Skeletal muscle cell (primary cell): ENCODE measurements at places on chromosomes 5 and 9.

DNA sequence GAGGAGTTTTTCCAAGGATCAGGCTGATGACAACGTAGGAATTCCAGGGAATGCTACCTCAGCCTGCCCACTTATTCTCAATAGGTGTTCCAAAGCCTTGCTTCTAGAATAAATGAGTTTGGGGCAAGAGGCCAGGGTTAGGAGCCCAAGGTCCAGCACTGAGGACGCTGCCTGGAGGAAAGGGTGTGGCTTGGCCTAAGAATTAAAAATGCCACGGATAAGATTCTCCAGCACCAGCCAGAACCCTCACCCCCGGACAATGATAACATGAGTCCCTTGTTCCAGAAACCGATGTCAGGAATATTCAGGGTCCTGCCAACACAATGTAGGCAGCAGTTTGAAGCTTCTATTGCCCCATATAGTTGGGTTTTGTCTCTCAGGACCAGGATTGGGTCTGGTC, 7.6 kb downstream of the SPRY4 start:
- DNase-seq: no peak

DNA sequence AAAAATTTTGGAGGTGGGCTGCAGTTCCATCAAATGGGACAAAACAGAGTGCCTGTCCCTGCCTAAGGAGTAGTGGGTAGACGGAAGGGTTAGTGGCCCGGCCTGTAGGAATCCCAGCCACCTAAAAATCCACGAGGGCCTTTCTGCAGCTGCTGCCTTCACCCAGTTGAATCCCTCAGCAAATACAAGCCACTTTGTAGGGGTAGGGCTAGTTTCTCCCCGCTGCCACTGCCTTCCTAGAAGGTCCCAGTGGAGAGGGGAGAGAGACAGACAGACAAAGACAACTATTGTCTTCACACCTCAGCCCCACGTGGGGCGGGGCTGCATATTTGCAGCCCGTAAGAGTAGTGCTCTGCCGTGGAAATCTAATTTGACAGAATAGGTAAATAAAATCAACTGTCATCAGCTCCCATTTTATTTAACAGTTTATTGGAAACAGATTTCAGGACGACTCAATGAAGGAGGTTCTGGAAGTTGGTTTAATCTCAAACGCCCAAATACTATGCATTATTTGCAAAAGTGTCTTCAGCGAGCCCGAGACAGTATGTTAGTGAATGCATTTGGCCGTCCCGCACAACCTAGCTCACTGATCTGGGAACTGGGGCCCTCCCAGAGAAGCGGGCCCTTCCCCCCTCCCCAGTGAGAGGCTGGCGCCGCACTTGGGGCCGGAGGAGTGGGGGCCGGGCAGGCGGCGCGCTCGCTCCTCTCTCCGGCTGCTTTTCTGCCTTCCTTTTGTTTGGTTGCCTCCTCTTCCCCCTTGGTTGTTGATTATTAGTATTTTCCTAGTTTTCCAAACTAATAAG, 67.6 kb upstream of the TBCA start:
- no peak for DNase-seq

DNA sequence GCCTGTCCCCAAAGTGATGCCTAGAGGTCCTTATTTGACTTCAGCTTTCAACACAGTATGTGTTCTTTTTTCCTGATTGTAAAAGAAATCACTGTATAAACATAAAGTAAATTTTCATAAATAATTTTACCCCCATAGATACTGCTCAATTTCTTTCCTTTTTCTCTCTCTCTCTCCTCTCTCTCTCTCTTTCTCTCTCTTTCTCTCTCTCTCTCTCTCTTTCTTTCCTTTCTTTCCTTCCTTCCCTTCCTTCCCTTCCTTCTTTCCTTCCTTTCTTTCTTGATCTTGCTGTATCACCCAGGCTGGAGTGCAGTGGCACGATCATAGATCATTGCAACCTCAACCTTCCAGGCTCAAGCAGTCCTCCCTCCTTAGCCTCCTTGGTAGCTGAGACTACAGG, 64.8 kb downstream of the PDZD2 start:
- DNase-seq: no peak

GRCh38 chr5:68433923-68434879, 218.6 kb downstream of the PIK3R1 start:
- peak; percentile 94 for DNase-seq

DNA sequence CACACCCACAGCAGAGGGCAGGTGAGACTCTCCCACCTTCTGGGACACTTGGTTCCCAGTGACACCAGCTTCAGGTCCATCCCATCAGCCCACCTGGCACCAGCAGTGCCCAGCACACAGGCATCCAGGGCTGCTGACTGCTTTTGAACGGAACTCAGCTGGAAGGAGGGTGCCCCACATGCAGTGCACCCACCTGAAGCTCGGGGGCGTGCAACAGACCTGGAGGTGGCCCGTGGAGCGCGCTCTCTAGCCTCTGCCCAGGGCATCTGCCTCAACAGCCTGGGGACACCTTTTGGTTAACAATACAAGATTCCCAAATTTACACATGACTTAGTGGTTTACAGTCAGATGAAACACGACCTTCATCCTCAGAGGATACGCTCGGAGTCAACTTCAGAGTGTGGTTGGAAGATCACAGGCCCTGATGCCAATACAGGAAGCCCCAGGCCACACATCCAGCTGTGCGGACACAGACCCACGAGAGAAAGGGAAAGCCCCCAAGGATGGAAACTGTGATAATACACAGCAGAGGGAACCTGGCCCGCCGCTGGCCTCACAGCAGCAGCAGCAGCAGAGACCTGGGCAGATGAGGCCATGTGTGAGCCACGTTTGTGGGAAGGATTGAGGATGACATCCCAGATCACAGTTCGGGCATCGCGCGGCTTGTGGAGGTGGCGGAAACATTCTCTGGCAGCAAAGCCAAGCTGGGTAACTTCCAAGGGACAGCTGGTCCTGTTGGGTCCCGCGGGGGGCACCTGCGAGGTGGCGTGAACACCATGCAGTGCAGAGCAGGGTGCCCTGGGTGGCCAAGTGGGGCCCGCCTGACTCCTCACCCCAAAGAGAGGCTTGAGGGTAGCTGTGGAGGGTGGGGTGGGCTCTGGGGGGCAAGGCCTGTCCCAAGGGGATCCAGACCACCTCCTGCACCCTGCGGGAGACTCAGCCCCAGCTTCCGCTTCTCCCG, 64.0 kb downstream of the SECISBP2 start:
- DNase-seq: no peak

- DNase-seq: no peak
These were observed 10.4 kb downstream of the ANGPTL2 start for GRCh38 chr9:127112056-127112455.

DNA sequence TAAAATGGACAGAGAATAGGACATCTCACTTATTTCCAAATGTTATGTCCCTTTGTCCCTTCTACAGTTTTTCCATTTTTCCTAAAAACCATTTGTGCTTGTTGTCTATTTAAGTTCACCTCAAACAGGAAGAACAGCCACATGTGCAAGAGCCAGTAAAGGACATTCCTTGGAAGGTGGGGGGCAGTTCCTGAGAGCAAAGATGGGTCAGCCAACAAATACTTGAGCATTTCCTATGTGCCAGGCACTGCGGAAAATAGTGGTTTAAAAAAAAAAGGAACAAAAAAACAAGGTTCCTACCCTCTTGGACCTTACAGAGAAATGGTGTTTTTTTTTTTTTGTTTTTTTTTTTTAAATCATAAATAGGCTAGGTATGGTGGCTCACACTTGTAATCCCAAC, 26.8 kb downstream of the ANP32B start:
- DNase-seq: no peak

DNA sequence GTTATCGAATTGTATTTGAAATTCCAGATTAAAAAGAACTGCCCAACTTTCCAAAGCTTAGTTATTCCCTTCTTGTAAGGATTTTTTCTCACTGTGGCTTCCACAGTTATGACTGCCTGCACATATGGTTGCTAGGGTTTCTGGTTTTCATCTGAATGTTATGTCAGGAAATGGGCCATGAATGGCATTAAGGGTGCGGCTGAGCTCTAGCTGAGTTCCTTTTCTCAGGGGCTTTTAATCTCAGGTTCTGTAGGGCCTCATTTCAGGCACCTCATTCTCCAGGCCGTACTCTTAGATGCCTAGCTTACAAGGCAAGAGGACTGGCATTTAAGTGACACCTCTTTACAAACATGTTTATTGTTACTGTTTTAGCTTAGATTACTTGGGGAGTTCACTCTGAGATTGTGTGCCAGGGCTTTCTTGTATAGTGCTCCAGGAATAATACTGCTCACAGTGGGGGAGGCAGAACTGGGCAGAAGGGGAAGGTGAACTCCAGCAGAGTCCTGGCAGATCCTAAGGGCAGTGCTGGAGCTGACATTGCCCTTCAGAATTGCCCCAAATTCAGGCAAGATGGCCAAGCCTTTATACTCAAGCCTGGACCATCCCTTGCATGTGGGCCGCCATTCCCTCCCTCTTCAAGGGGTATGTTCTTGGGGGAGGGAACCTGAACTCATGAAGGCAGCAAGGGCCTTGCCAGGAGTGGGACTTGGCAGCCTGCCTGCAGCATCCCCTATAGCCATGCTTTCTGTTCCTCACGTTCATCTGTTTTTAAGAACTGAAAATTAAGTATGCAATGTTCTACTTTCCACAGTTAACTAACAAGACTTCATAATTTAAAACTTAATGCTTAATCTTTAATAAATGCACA, 111.5 kb downstream of the KDM4C start:
- no peak for DNase-seq

DNA sequence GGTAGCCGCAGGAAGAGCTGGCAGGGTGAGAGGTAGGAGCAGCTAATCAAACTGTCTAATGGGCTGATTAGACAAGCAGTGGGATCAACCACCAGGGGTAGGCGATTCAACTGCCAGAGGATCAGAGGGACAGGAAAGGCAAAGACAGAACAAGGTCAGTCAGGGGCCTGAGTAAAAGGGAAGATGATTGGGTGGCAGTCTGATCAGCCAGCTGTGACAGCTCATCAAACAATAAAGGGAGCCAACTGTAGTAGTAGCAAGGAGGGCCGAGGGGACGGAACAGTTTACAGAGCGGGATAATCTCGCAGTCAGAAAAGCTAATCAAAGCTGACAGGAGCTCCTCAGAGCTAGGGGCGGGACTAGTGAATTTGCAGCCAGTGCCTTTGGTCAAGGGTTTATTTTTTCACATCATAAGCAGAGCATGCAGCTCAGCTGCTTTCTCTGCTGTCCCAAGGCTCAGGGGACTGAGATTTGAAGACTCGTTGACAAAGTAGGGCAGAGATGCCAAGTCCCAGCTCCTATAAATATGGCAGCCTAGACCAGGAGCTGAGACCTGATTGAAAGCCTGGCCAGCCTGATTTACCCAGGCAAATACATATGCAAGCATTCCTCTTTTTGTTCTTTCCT, 418.2 kb downstream of the GABRG2 start:
- no peak for DNase-seq

- DNase-seq: no peak
These were observed 213.3 kb downstream of the SEMA6A start for GRCh38 chr5:116361171-116361967.

GRCh38 chr5:33526755-33527154, 86.0 kb downstream of the TARS1 start:
- no peak for DNase-seq

- peak; percentile 96 for DNase-seq
These were observed 9.8 kb downstream of the LURAP1L start for GRCh38 chr9:12784461-12785259.

- DNase-seq: no peak
These were observed 186.7 kb downstream of the TMEM38B start for GRCh38 chr9:105881021-105881420.

DNA sequence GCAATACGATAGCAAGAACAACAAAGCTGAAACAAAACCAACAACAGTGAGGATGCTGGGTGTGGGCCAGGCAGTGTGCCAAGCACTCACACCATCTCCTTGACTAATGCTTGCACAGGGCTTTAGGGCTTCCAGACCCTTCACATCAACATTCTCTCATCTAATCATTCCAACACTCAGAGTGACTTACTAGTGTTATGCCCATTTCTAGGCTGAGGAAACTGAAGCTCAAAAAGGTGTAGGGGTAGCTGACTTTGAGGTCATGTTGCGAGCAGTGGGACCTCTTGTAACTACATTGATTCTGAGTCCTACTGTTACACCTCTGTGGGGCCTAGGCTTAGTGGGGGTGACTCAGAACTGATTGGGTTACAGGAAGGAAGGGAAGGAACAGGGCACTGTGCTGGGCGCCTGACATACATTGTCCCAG, 9.7 kb downstream of the ANGPTL2 start:
- DNase-seq: no peak

DNA sequence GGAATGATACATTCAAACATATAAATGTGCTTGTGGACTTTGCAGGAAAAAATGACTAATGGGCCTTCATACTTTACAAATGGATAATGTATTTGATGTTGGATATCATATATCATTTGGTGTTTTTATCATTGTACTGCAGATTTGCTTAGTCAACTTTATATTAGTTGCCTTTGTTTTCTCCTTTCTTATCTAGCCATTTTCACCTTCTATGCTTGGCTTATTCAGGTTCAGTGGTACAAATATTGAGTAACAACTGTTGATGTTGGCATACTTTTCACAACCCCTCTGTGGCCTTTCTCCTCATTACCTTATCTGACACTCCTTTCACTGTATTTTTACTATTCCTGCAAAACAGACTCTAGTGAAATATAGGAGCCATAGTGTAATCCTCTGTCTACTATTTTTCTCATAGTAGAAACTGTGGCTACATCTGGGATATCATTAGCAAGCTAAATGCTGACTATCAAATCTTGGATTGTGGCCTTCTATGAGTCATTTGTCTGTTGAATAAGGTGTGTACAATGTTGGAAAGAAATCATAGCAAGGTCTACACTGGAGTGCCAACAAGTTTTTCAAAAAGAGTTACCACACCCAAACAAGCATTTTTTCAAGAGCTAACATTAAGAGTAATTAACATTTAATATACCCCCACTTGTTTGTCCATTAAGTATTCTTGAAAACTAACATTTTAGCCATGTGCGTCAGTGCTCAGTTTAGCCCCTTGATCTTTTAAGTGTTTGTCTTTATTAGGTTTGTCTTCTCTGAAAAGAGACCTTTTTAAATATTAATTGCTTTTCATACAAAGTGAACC, 330.1 kb downstream of the ADGRV1 start:
- DNase-seq: no peak

- DNase-seq: no peak
These were observed 523.0 kb downstream of the CSNK1G3 start for GRCh38 chr5:124034963-124035362.

GRCh38 chr9:89473762-89474469, 24.0 kb downstream of the SEMA4D start:
- DNase-seq: no peak

GRCh38 chr5:148716716-148717115, 62.4 kb upstream of the HTR4 start:
- no peak for DNase-seq

- DNase-seq: peak; percentile 73
These were observed 57.1 kb upstream of the ANKH start for GRCh38 chr5:14928661-14929060.

GRCh38 chr5:90014420-90014819, 395.1 kb downstream of the CETN3 start:
- no peak for DNase-seq

- no peak for DNase-seq
These were observed 23.5 kb upstream of the SUSD1 start for GRCh38 chr9:112198646-112199045.

GRCh38 chr9:129362287-129363000, 184.4 kb upstream of the IER5L start:
- DNase-seq: no peak
